C1 segment of cervical spinal cord (tissue), 14 donors: ENCODE measurements at places on chromosomes 6 and 20.

- no peak for DNase-seq
Observed at GRCh38 chr6:31585491-31585890, 586 bp upstream of the LST1 start.

- no peak for DNase-seq
Observed at GRCh38 chr6:24788031-24788665, 10.6 kb downstream of the ARMH2 start.

GRCh38 chr6:52577022-52577777, at the start of gene TRAM2:
Gene TRAM2, minus strand, starts transcription at chr6:52577060. Its CDS starts 145 bp downstream, at chr6:52576915.
- peak; percentile 53 for DNase-seq

DNA sequence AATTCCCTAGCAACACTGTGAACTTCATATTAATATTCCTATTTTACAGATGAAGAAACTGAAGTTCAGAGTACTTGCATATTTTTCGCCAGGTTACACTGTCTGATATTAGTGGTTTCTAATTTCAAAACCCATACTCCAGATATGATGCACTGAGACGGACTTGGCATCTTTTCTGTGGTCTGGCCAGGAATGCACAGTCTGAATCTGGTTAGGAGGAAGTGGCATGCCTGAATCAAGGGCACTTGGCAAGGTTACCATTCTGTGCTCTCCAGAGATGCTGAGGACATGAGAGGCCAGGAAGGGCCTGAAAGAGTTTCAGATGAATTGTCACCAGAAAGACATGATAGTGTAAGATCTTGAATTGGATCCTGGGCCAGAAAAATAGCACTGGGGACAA, 150.1 kb downstream of the HAO1 start:
- DNase-seq, result no peak

DNA sequence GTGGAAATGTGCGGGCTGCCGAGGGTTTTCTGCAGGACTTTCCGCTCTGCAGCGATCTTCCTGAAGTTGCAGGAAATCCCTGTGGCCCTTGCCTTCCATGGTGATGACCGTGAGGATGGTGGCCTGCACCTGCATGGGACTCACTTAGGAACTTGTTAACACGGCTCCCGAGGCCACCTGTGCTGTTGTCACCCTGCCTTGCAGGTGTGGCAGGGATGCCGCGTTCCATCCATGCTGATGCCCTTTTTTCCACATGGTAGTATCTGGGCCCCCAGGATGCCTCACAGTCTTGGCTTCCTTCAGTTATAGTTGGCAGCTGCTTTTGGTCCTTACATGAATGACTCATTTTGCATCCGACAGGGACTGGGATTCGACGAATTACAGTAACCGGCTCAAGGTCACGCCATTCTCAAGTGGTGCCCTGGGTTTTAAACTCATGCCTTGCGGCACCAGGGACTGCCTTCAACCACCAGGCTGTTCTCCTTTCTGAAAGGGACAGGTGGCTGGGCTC, 37.2 kb downstream of the SYNJ2 start:
- no peak for DNase-seq

GRCh38 chr6:170086639-170087420, 204.0 kb downstream of the DLL1 start:
- no peak for DNase-seq

- DNase-seq, result no peak
Observed at GRCh38 chr6:3523271-3523670, 66.4 kb upstream of the SLC22A23 start.

DNA sequence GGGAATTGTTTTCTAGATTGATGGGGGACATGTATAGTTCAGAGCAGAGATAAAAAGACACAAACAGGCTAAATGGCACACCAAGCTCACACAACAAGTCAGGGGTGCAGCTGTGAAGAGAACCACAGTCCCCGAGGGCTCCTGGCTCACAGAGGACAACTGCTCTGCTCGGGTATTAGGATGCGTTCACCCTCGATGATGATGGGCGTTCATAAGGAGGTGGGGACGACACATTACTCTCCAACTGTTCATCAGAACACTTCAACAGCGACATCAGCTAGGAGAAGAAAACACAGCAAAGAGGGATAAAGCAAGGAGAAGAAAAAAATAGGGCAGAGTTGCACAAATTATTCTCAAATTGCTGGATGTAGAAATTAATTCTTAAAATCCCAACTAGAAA, 174.8 kb upstream of the RREB1 start:
- no peak for DNase-seq

- DNase-seq, result no peak
Observed at GRCh38 chr6:89385846-89386245, 26.2 kb downstream of the RRAGD start.

DNA sequence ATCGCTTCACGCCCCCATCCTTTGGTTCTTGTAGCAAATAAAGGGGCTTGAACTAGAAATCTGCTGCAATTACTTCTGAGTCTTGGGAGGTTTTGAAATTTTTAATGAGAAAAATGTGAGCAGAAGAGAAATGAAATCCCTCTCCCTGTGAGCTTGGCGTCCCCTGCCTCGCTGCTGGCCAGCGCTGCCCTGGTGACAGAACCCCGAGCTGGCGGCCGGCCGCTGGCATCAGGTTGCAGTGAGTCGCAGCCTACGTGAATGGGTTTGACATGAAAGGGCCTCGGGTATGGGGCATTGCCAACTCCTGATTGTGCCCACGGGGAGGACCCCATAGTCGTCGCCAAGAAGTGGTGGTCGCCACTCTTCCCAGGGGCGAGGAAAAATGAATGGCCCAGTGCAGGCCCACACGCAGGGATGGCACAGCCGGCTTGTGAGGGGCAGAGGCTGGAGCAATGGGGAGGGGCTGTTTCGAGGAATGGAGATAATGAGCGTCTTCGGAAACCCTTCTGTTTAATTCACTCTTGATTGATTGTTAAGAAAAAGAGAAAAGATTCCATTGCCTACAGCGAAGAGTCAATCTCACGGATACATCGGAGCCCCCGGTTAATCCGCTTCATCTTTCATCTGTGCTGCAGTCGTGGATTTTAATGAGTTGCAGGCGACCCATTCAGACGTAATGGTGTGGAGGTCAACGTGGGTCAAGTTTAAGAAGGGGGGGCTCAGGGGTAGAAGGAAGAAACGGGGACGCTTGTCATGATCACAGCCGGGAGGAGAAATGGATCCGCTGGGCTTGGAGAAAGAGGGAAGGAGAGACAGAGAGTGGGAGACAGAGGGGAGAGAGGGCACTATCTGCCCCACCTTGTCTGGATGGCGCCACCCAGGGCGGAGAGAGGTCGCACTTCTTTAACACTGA, 380.1 kb downstream of the THBS2 start:
- no peak for DNase-seq

GRCh38 chr20:63321148-63321831, 28.3 kb downstream of the COL20A1 start:
- DNase-seq, result no peak

- DNase-seq, result no peak
Observed at GRCh38 chr6:129866688-129867087, 5.6 kb upstream of the TMEM244 start.

- no peak for DNase-seq
Observed at GRCh38 chr6:143963158-143963919, 44.7 kb downstream of the PLAGL1 start.

DNA sequence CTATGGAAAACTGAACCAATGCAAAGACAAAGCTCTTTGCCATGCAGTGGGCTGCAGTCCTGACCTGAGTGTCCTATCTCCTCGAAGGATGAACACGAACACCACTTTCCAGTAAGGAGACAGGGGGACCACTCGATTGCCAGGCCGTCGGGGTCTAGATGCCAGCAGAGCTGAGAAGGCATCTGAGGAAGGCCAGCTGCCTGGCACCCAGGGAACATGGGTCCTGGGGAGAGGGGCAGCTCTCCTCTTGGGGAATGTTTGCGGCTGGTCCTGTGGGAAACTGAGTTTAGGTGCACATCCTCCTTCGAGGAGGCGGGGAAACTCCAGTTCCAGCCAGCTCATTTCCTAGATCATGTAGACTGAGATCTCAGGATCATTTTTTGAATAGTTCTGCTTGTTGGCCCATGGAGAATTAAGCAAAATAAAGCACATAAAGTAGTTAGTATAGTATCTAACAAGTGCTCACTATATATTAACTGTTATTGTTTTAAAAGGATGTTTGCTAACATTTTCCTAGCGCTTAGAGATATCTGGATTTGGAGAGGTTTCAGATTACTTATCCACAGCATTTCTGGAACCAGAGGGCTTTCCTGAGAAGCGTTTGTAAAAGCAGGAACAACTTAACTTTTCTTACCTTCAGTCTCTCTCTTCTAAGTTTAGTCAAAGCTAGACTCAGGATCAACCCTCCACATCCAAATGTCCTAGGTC, 225.3 kb upstream of the FOXQ1 start:
- no peak for DNase-seq

DNA sequence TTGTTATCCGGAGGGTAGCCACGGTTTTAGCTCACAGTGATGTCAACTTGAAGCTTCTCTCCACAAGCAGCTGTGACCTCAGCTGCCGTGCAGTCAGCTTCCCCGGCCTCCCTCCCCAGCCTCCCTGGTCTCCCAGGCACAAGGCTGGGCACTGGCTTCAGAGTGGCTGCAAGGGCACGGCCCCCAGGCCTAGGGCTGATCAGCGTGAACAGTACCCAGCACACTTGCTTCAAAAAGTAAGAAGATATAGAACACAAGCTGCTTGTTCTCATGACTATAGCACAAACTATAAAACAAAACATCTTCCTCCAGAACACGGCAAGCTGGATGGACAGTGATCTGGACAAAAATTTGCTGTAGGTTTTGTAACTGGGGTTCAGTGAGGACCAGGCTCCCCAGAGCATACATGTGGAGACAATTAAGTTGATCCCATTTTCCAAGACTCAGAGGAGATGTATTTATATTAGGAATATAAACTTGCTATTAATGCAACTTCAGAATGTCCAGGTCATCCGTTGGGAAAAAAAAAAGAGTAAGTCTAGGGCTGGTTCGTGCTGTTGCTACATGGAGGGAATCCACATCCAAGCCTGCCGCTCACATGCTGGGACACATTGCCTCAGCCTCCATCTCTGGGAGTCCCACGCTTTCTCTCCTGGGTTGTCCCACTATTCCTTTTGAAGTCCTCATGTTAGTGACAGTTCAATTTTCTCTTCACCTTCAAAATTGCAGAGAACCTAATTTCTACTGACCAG, 199.4 kb upstream of the THBS2 start:
- DNase-seq, result no peak

DNA sequence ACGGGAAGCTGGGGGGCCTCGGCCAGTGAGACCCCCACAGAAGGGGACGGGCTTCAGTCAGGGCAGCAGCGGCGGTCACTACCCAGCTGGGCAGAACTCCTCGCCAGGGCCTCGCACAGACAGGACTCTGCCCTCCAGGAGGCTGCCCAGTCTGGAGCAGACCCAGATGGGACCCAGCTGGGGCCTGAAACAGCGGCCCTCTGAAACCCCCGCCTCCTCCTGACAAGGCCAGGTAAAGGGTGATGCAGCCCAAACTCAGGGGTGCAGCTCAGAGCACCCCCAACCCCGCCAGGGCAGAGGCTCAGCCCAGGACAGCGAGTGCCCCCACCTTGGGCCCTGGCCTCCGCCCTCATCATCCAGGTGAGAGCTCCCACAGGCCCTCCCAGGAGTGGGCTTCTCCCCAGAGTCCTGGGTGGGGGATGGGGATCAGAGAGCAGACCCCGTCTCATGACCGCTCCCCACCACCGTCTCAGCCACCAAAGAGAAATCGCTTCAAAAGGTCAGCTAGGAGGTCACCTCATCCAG, 2.2 kb downstream of the EEF1A2 start:
- DNase-seq, result no peak

DNA sequence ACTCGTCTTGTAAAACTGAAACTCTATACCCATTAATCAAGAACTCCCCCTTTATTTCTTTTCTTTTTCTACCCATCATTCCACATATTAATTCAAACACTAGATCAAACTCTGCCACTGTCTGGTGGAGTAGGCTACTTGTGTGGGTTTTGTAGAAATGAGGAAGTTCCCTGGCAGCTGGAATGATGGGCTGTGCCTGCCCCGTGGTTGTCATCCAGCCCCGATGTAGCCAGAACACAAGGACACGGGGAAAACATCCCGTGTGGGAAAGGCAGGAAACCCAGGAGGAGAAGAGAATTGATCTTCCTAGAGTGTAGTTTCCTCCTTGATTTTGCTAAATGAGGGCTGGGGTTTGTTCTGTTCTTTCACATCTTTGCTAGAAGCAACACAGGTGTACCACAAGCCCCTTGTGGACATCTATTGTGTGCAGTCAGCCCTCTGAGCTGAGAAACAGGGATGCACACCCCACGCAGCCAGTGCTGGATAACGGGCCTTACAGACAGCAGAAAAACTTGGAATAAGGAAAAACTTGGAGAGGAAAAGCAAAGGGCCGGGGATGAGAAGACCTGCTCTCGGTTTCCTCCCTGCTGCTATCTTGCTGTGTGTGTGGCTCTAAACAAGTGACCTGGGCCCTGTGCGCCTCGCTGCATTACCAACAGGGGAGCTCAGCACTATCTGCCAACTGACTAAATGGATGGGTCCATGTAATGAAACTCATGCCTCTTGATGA, 88.0 kb downstream of the SCML4 start:
- DNase-seq, result no peak

GRCh38 chr6:14386263-14386662, 268.7 kb downstream of the CD83 start:
- DNase-seq, result no peak

DNA sequence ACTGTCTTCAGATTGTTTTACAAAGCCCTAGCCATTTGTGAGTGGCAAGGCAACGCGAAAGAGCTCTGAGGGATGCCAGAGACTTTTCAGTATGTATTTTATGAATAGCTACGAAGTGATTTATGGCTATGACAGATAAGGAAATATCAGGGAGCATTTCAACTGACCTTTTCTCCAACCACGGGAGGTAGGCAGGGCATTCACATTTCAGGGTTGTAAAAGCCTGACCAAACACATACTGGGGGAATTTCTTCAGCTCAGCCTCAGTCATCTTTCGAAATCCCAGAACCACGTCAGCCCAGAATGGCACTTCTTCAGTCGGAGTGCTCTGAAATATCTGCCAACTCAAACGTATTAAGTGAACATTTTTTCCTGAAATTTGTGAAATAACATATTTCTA, 10.8 kb downstream of the DDO start:
- no peak for DNase-seq

GRCh38 chr20:20489648-20490341, 121.9 kb downstream of the INSM1 start:
- no peak for DNase-seq

DNA sequence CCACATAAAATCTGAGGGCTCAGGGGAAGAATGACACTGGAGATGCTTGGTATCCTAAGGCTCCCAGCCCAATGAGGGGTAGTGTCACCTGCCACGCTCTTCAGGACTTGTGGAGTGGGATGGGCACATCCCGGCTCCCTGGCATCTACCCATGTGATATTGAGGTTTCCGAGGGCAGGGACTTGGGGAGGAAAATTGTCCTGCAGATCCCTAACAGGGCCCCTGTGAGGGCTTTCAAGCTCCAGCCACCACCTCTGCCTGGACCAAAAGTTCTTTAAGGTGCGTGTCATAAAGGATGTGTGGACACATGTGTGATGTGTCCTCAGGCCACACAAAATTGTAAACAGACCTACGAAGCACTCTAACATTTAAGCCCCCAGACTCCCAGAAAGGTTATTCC, 2.5 kb downstream of the SCML4 start:
- no peak for DNase-seq

DNA sequence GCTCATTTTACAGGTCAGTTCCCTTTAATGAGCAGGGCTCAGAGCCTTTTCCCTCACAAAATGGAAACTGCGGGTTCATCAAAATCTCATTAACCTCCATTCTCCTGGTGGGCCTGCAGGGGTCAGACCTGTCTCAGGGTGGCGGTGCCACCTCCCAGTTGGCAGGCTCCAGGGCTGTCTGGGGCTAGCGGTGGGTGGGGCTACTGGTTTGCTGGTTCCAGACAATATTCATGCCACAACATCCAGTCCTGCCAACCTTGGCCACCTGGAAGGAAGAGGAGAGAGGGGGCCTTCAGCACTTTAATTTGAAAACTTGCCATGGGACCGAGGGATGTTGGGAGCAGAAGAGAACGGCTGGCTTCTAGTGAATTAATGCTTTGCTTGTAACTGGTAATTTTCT, 41.9 kb upstream of the CTNNBL1 start:
- no peak for DNase-seq
